GDM1 (cell line): ENCODE measurements at places on chromosomes 11 and 22.

DNA sequence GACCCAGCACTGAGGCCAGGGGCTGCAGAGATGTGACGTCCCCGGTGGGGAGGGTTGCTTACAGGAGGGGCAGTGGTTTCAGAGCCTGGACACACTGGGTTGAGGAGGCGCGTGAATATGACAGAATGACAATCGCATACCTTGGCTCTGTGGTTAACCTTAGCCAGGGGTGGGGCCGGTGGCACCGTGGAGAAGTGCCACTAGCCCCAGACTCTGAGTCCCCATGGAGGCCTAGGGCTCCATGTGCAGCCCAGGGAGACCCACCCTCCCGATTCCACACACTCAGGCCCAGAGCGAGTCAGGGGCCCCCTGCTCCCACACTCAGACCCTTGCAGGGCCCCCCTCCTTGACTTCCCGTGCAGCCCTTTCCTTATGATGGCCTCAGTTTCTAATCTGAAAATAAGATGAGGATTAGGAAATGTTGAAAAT lies 3.6 kb upstream of the ACR start:
- no peak for DNase-seq

GRCh38 chr22:27747396-27748221 lies 53.9 kb downstream of the MN1 start:
- DNase-seq = no peak

- no peak for DNase-seq
Observed at GRCh38 chr22:17243524-17243923, 24.3 kb upstream of the ADA2 start.

DNA sequence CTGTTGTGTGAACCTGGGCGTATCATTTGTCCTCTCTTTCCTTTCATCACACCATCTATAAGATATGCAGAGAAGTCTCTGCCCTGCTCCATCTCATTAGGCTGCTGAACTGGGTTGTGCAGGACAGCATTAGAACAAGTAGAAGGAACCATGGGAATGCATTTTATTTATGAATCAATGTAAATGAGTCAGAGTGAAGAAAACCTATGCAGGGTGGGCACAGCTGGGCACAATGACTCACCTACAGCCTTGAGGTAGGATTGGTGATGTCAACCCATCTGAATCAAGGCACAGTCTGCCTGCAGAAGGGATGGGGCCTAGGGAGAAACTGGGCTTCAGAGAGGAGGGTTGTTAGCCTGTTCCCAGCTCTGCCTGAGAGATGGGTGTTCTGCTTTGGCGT lies 123.4 kb downstream of the CSNK2A3 start:
- no peak for DNase-seq
